Eye (tissue), 1 donor: ENCODE measurements at places on chromosomes 1 and 21.
A peak's percentile ranks its signal among the peaks of the same experiment; 100 is the strongest.

DNA sequence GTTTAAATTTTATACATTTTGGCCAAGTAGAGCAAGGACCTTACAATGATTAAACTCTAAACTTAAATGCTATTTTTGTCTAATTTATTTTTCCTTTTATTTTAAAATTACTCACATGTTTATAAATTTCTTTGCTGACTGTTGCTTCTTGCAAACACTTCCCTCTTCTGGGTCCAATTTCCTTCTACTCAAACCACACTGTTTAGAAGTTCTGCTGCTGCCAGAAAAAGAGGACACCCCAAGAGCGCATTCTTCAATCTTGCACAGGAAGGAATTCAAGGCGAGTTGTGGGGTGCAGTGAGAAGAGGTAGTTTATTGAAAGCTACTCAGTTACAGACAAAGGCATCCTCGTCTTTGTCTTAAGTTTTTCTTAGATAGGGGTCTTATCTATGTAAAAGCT is 88.5 kb upstream of the NEK7 start:
- DNase-seq: no peak

DNA sequence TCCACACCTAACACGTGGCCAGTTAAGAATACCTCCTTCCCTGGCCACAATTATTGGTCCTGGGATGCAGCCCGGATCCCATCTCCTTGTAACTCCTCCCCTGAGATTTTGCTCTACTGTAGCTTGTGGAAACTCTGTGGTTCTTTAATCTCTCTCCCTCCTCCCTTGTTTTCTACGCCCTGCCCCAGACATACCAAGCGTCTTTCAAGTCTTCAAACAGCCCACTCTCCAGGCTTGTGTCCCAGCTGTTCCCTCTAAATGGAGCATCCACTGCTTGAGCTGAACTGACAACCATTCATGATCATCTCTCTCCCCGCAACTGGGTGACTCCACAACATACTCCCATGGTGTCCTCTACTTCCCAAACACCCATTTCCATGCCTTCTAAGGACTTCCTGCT is 111.6 kb downstream of the SIPA1L2 start:
- DNase-seq: peak; percentile 30

DNA sequence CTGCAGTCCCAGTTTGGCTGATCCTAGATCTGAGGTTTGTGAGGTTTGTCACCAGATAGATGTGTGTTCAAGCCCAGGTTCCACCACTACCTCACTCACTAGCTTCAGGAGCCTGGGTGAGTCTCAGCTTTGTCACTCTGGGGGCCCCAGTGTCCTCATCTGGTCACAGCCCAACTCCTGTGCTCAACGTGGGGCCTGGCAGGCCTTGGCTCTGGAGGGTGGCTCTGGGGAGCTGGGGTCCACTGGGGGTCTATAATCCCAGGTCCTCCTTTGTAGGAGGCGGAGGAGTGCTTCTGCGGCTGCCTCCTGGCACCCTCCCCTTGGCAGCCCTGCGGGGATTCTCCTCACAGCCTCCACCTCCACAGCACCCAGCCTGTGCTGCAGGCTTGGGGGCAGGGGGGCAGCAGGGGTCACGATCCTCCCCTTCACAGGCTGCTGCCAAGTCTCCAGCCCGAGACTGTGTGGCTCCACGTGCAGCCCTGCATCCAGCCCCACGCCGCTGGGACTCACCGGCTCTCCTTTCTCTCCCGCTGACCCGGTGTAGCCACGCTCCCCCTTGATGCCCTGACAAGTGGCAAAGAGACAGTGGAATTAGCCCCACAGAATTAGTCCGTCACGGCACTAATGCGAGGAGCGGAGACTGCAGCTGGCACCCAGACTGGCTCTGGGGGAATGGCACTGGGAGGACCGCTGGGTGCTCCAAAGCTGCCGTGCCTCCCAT is 22.5 kb upstream of the PEF1 start:
- no peak for DNase-seq

DNA sequence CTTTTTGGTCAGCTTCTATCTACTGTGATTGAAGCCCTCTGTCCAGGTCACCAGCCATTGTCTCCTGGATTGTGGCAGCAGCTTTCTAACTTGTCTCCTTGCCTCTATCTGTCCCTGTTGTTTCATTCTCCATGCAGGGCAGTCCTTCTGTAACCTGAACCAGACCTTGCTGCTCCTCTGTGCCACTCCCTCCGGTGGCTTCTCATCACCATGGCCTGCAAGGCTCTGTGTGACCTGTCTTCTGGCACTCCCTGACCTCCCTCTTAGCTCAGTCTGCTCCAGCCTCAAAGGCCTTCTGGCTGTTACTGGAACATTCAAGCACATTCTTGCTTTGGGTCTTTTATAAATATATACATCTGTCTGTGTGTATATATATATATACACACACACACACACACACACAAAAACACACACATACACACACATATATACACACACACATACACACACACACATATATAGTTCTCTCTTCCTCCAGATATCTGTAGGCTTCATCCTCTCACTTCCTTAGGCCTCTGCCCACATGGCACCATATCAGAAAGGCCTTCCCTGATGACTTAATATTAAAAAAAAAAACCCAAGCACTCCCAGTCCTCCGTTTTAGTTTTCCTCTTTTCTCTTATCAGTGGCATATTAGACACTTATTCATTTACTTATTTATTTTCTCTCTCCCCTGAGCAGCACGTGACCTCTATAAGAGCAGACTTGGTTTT is 21.2 kb upstream of the JUN start:
- DNase-seq: no peak

DNA sequence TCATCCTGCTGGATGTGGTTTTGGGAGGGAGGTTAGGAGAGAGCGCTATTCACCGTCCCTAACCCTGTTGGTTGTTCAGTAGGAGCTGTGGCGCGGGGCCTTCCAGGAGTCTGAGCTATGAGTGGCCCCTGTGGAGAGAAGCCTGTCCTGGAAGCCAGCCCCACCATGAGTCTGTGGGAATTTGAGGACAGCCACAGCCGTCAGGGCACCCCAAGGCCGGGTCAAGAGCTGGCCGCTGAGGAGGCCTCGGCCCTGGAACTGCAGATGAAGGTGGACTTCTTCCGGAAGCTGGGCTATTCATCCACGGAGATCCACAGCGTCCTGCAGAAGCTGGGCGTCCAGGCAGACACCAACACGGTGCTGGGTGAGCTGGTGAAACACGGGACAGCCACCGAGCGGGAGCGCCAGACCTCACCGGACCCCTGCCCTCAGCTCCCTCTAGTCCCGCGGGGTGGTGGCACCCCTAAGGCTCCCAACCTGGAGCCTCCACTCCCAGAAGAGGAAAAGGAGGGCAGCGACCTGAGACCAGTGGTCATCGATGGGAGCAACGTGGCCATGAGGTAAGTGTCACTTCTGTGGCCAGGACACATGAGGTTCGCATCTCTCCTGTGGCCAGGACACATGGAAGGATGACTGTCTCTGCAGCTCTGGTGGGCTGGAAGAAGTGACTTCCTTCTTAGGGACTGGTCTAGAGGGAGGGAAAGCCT is 1.2 kb downstream of the ZC3H12A start:
- no peak for DNase-seq

- no peak for DNase-seq
Measured at GRCh38 chr1:241542199-241542907, 10.2 kb downstream of the KMO start.

DNA sequence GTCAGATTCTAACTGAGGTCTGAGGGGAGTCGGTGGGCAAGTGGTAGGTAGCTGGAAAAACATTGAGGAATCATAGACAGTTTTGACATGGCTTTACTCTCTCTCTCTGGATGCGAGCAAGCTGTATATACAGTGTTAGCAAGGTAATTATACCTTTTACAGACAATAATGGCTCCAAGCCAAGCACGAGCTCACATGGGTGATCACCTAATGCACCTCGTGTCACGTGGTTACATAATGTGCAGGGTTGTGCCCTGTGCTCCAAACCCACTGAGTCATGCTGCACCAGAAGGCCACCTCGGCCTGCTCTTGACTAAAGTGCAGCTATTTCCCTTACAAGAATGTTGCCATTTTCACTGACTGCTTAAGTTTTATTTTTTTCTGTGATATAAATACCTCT is 7.6 kb upstream of the CLCA2 start:
- DNase-seq: no peak

DNA sequence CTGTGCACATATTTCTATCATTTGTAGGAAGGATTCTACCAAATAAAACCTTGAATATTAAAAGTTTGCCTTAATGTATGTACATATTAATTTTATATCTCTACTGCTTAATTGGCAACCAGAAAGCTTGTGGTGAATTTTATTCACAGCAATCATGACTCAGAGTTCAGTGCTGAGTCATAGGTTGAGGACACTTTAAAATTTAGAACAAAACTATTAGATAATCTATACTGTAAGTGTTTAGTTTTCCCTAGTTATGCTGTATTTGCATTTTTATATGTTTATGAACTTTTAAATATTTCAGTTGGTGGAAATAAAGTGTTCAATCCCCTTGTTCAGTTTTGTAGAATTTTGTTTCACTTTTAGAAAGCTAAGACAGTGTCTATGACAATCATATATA is 841.5 kb downstream of the KCNT2 start:
- DNase-seq: no peak

- peak; percentile 67 for DNase-seq
Measured at GRCh38 chr21:32114419-32115035, 164.3 kb downstream of the MIS18A start.

GRCh38 chr21:21968810-21969209 is 970.6 kb downstream of the NCAM2 start:
- peak; percentile 8 for DNase-seq

- DNase-seq: no peak
Measured at GRCh38 chr1:35180776-35181374, 12.1 kb downstream of the SFPQ start.
